ENCODE measurements at places on chromosomes 2 and 18. TPM values are rescaled to one million over a fixed set of nuclear protein-coding genes. Genes with fewer than 3 reads are reported as not detected.

The ECEL1 gene
- total RNA-seq, result not detected

The TMEM17 gene
- 2.9 TPM for total RNA-seq

The EVA1A gene
- total RNA-seq, result 70.8 TPM

The NYAP2 gene
- total RNA-seq, result not detected

The RGPD3 gene
- 0.04 TPM for total RNA-seq

The SIX2 gene
- total RNA-seq, result 27.9 TPM

The TRPM8 gene
- total RNA-seq, result not detected

The AQP12B gene
- not detected for total RNA-seq
